ENCODE measurements at places on chromosomes 4 and X. TPM values are rescaled to one million over a fixed set of nuclear protein-coding genes. Genes with fewer than 3 reads are reported as not detected.

DNA sequence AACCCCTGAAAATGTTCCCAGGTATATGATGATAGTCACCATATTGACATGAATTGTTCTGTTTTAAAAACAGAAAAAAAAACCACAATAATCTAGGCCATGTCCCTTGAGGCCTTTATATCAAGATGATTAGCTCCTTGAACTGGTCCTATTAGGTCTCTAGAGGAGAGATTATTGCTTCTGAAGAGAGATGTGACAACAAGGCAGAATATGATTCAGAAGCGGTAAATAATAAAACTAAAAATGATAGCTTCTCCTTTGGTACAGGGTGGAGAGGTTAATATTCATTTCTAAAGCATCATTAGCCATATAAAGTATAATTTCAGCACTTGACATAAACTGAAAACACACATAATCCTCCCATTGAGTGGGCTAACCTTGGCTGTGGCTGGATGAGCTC is 25.8 kb downstream of the TLR8 start:
- H3K36me3 ChIP-seq: no peaks in the 10 kb centered on the region
- no peak for DNase-seq
- no peak overlapping the region for H3K27ac ChIP-seq
- no peaks in the 10 kb centered on the region for H3K27me3 ChIP-seq

- no peak overlapping the region for H3K4me3 ChIP-seq
- H3K27me3 ChIP-seq: peaks cover 2% of the 10 kb centered on the region
- no peak overlapping the region for H3K27ac ChIP-seq
- DNase-seq: peak; percentile 8
These were observed 100.8 kb downstream of the BEND2 start for GRCh38 chrX:18119856-18120255.

GRCh38 chr4:59612235-59612634 is 1587.9 kb upstream of the ADGRL3 start:
- no peak overlapping the region for H3K4me3 ChIP-seq
- DNase-seq: no peak
- no peak overlapping the region for H3K27ac ChIP-seq
- H3K36me3 ChIP-seq: no peaks in the 10 kb centered on the region

- peaks cover 9% of the 10 kb centered on the region for H3K4me1 ChIP-seq
- H3K27ac ChIP-seq: no peak overlapping the region
- H3K4me3 ChIP-seq: no peak overlapping the region
- DNase-seq: no peak
- no peaks in the 10 kb centered on the region for H3K27me3 ChIP-seq
- no peaks in the 10 kb centered on the region for H3K36me3 ChIP-seq
These were observed 29.0 kb upstream of the MAMLD1 start for GRCh38 chrX:150334100-150334499.

DNA sequence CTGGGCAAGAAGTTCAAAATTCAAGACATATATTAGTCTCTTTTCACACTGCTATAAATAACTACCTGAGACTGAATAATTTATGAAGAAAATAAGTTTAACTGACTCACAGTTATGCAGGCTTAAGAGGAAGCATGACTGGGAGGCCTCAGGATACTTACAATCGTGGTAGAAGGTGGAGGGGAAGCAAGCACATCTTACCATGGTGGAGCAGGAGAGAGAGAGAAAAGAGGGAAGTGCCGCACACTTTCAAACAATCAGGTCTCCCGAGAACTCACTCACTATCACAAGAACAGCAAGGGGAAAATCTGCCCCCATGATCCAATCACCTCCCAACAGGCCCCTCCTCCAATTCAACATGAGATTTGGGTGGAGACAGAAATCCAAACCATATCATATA is 273.3 kb upstream of the RASGEF1B start:
- no peak overlapping the region for H3K4me3 ChIP-seq
- no peak overlapping the region for H3K27ac ChIP-seq
- peaks cover 2% of the 10 kb centered on the region for H3K4me1 ChIP-seq
- DNase-seq: no peak

DNA sequence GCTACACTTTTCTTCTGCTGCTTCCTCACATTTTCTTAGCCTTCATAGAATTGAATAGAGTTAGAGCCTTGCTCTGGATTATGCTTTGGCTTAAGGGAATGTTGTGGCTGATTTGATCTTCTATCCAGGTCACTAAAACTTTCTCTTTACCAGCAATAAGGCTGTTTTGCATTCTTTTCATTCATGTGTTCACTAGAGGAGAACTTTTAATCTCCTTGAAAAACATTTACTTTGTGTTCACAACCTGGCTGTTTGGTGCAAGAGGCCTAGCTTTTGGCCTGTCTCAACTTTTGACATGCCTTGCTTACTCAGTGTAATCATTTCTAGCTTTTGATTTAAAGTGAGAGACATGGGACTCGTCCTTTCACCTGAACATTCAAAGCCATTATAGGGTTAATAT is 87.7 kb upstream of the RAB40AL start:
- no peak overlapping the region for H3K27ac ChIP-seq
- no peak for DNase-seq
- H3K27me3 ChIP-seq: no peaks in the 10 kb centered on the region
- peaks cover 2% of the 10 kb centered on the region for H3K4me1 ChIP-seq
- H3K36me3 ChIP-seq: peaks cover 3% of the 10 kb centered on the region
- no peak overlapping the region for H3K4me3 ChIP-seq

DNA sequence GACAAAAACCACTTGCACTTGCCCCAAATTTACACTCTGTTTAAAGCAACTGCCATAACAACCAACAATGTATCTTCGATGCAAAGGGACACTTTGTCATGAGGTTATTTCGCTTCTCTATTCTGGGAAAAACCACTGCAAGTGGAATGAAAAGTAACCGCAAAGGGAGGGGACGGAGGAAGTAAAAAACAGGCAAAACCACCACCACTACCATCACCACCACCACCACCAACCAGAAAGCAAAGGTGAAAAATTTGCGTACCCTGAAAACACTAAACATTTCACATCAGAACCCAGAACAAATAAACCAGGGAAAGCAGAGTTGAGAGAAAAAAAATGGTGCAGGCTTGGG is 1.2 kb upstream of the N4BP2 start:
- peaks cover 3% of the 10 kb centered on the region for H3K36me3 ChIP-seq
- peaks cover 32% of the 10 kb centered on the region for H3K4me1 ChIP-seq
- H3K4me3 ChIP-seq: peak overlapping the region; percentile 85
- peak overlapping the region; percentile 97 for H3K27ac ChIP-seq
- peak; percentile 77 for DNase-seq

DNA sequence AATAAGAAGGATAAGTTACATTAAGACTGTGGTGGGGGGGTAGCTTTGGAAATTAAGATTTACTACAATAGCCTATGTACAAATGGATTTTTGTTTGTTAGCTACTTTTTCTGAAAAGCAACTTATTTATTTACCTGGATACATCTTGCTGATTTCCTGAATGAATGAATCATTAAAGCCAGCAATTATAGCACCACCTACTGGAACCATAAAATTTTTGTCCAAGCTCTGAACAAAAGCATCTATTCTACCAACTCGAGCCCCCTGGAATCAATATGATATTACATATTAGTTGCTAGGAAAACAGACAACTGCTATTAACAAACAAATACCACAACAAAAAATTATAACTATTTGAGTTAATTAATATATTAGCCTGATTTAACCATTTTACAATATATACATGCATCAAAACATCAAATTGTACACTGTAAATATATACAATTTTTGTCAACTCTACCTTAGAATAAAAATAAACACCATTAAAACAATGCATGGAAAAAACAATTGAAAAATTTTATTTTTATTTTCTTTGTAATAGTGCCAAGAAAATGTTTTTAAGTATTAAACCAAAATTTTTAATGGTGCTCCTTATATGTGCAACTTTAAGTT is 15.3 kb downstream of the SEPSECS start:
- no peak for DNase-seq
- peaks cover 30% of the 10 kb centered on the region for H3K36me3 ChIP-seq
- no peaks in the 10 kb centered on the region for H3K27me3 ChIP-seq

DNA sequence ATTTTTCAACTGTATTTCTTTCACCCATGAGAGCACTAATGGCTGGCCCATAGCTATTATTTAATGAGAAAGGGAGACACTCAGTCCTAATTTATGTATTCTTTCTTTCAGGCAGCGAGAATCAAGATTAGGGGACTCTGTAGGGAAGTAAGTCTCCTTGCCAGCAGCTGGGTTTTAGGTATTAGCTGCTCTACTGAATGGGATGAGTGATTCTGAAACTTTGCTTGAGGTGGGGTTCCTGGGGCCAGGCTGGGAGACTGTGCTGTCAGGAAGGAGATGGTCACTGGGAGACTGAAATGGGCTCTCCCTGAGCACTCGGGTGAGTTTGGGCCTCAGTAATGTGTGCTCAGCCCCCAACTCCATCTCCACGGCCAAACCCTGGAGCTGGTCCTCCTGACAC is 78.7 kb downstream of the LNX1 start:
- no peaks in the 10 kb centered on the region for H3K36me3 ChIP-seq
- no peak overlapping the region for H3K4me3 ChIP-seq
- H3K27ac ChIP-seq: no peak overlapping the region
- no peaks in the 10 kb centered on the region for H3K4me1 ChIP-seq

- H3K4me3 ChIP-seq: no peak overlapping the region
- no peaks in the 10 kb centered on the region for H3K36me3 ChIP-seq
- no peak for DNase-seq
- no peak overlapping the region for H3K27ac ChIP-seq
These were observed 223.1 kb downstream of the AFF2 start for GRCh38 chrX:148723551-148723950.

- no peak overlapping the region for H3K4me3 ChIP-seq
- no peak for DNase-seq
- H3K4me1 ChIP-seq: no peaks in the 10 kb centered on the region
These were observed 44.6 kb downstream of the IL13RA1 start for GRCh38 chrX:118772051-118772450.

DNA sequence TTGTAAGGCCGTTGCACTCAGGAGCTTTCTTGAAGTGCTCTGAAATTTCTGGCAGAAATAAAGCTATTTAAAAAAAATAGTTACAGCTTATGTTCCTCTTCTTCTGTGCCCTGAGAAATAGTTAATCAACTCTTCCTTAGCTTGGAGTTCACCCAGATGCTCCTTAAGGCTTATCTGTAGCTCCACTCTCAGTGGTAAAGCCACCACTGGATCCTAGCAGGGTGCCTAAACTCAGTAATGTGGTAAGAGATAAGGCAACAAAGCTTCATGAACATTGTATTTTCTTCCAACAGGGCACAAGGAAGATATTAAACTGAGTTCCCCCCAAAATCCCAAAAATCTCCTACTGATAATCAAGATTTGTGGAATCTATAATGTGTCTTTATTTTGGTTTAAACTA is 299.5 kb downstream of the MAPK10 start:
- no peaks in the 10 kb centered on the region for H3K36me3 ChIP-seq
- H3K4me1 ChIP-seq: no peaks in the 10 kb centered on the region
- H3K4me3 ChIP-seq: no peak overlapping the region
- H3K27me3 ChIP-seq: no peaks in the 10 kb centered on the region
- no peak for DNase-seq

DNA sequence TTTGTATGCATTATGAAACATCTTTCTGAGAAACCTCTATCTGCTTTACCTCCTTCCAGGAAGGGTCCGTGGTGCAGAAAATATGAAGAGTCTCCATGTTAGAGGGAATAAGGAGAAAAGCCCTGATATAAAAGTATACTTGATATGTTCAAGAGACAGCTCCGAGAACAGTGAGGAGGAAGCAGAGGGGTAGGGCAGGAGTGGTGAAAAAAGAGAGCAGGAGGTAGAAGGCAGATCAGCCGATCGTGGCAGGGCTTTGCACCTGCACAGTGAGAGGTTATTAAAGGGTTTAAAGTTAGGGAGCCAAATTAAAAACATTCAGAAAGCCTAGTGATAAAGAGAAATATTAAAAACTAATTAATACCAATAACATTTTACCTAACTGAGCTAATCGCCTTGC is 419.7 kb downstream of the FAT4 start:
- H3K36me3 ChIP-seq: no peaks in the 10 kb centered on the region
- no peaks in the 10 kb centered on the region for H3K4me1 ChIP-seq
- H3K27me3 ChIP-seq: no peaks in the 10 kb centered on the region
- no peak overlapping the region for H3K27ac ChIP-seq

GRCh38 chr4:106340774-106341173 is 24.4 kb downstream of the AIMP1 start:
- DNase-seq: no peak
- no peak overlapping the region for H3K4me3 ChIP-seq
- H3K27me3 ChIP-seq: no peaks in the 10 kb centered on the region
- H3K36me3 ChIP-seq: peaks cover 65% of the 10 kb centered on the region
- H3K27ac ChIP-seq: no peak overlapping the region

DNA sequence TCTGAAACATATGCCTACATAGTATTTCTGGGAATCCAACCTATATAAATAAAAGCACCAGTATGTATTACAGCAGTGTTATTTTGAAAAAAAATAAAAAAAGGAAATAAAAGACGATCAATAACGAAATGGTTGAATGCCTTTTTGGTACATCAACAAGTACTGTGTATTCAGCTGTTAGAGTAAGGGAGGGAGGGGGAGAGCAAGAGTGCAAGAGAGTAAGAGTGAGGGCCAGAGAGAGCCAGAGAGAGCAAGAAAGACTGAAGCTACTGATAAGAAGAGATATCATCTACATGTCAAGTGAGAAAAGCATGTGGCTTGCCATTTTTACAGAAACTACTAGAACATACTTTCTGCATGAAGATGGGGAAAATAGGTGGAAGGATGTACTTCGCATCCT is 1.8 kb downstream of the SPIN4 start:
- no peaks in the 10 kb centered on the region for H3K27me3 ChIP-seq
- no peak overlapping the region for H3K27ac ChIP-seq
- peaks cover 10% of the 10 kb centered on the region for H3K4me1 ChIP-seq
- H3K4me3 ChIP-seq: peak overlapping the region; percentile 32
- H3K36me3 ChIP-seq: no peaks in the 10 kb centered on the region

GRCh38 chrX:48961585-48962091 is 4.2 kb upstream of the OTUD5 start:
- no peak overlapping the region for H3K4me3 ChIP-seq
- H3K4me1 ChIP-seq: peaks cover 10% of the 10 kb centered on the region
- H3K36me3 ChIP-seq: peaks cover 4% of the 10 kb centered on the region
- no peak for DNase-seq
- H3K27me3 ChIP-seq: no peaks in the 10 kb centered on the region

DNA sequence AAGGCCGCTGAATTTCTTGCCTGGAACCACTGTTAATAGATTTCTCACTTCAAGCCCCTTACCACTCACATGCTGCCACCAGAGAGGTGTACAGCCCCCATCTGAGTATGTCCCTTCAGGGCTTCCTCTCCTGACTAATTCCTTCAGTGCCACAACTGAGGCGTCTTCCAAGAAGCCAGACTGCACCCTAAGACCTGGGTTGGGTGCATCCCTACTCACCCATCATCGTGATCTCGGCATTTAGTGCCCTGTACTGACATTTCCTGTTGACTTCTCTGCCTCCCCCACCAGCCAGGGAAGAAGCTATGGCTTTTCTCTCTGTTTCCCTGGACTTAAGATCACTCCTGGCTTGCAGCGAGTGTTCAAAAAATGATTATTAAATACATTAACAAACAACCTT is 40.4 kb upstream of the MAP3K15 start:
- H3K27ac ChIP-seq: peak overlapping the region; percentile 73
- H3K27me3 ChIP-seq: no peaks in the 10 kb centered on the region
- peak overlapping the region; percentile 25 for H3K4me3 ChIP-seq
- no peaks in the 10 kb centered on the region for H3K36me3 ChIP-seq

GRCh38 chr4:136858903-136859302 is 673.4 kb downstream of the PCDH18 start:
- DNase-seq: no peak
- H3K4me3 ChIP-seq: no peak overlapping the region
- H3K27me3 ChIP-seq: no peaks in the 10 kb centered on the region

- no peak for DNase-seq
- H3K36me3 ChIP-seq: no peaks in the 10 kb centered on the region
- peaks cover 6% of the 10 kb centered on the region for H3K4me1 ChIP-seq
- H3K27me3 ChIP-seq: peaks cover 10% of the 10 kb centered on the region
These were observed 15.4 kb upstream of the NFXL1 start for GRCh38 chr4:47929682-47930201.

Gene SPANXA2
- not detected for total RNA-seq

Gene ZDHHC15
- 0.14 TPM for total RNA-seq

Gene SNCA
- total RNA-seq: 2.5 TPM

Gene TSPYL2
- 72.8 TPM for total RNA-seq

Gene SOX3
- not detected for total RNA-seq

Gene CLDN34
- not detected for total RNA-seq

Gene ARMCX1
- total RNA-seq: 1.6 TPM
